ENCODE measurements at places on chromosomes 2 and 18. TPM values are rescaled to one million over a fixed set of nuclear protein-coding genes. Genes with fewer than 3 reads are reported as not detected.

RBKS gene
- 5.4 TPM for total RNA-seq

SLC23A3 gene
- total RNA-seq: 2.2 TPM

ZAP70 gene
- total RNA-seq: not detected

KIDINS220 gene
- 109 TPM for total RNA-seq

SERPINB3 gene
- total RNA-seq: not detected

CHRND gene
- total RNA-seq: not detected

IL36RN gene
- not detected for total RNA-seq

SERPINB13 gene
- total RNA-seq: not detected

CLHC1 gene
- total RNA-seq: 22.1 TPM

SH2D6 gene
- 0.43 TPM for total RNA-seq

KCNJ13 gene
- total RNA-seq: under 0.01 TPM

SCG2 gene
- total RNA-seq: 6.8 TPM

GAL3ST2 gene
- 0.26 TPM for total RNA-seq

SAG gene
- not detected for total RNA-seq

ANKRD29 gene
- 4.1 TPM for total RNA-seq

LIPG gene
- total RNA-seq: 0.32 TPM

DSEL gene
- 49.8 TPM for total RNA-seq

POTEC gene
- total RNA-seq: not detected

BCL2 gene
- total RNA-seq: 4.6 TPM

ALK gene
- total RNA-seq: not detected

MC2R gene
- total RNA-seq: not detected

UCN gene
- total RNA-seq: 1.4 TPM
